Right atrium auricular region (tissue), 2 donors: ENCODE measurements at places on chromosomes 2 and 18. TPM values are rescaled to one million over a fixed set of nuclear protein-coding genes. Genes with fewer than 3 reads are reported as not detected.

GRCh38 chr2:88442473-88442872 lies 10.0 kb downstream of the FOXI3 start:
- DNase-seq, result no peak

DNA sequence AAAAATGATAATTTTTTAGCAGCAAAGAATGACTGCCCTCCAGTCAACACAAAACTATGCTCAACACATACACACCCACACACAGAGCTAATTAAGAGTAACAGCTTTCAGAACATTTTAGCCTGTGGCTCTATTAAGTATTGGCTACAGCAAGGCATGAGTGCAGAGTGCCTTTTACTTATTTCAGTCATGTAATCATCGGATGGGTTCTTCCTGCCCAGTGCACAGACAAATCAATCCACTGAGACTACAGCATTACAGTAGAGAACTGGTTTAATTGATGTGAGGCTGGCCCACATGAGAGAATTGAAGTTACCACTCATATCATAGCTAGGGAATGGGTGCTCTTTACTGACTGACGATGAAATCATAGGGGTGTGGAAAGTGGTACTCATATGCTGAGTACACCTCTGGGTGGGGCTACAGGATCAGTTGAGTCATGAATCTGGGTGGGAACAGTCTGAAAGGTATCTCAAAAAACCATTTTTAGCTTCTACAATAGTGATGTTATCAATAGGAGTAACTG lies 241.0 kb downstream of the FSIP2 start:
- DNase-seq, result no peak

DNA sequence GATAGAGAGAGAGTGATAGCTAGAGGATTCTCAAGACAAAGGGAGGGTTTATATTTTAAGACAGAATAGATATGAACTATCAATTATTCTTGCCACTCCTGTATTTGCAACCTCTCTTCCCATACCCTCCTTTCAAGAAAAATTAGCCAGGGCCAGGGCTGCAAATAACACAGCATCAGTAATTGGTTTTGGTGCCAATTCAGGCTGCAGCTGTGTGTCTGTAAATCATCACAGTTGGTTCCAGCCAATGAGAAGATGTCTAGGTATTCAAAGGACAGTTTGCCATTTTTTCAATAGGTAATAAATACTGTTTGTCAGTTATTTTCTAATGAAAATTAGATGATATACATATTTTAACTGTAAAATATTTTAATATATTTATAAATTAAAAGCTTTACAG lies 73.5 kb downstream of the WDPCP start:
- no peak for DNase-seq

DNA sequence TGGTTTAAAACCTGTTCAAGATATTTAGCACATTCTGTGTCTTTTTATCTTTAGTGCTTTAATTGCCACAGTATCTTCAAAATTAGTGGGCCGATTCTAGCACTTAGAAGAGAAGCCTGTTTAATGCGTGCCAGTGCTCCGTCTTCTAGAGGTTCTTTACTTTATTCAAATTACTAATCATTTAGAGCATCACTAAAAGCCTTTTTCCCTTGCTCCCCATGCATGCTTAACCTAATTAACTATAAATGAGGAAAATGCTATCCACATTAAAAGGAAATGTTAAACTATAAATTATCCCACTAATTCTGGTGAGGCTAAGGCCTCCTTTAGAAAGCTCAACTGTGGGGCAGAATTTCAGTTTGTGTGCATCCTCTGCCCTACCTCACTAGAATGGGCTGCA lies 31.5 kb upstream of the INSIG2 start:
- DNase-seq, result no peak

The PLEK gene
- 4.4 TPM for total RNA-seq

The COMMD1 gene
- total RNA-seq, result 54.5 TPM

The CENPA gene
- 0.35 TPM for total RNA-seq

DNA sequence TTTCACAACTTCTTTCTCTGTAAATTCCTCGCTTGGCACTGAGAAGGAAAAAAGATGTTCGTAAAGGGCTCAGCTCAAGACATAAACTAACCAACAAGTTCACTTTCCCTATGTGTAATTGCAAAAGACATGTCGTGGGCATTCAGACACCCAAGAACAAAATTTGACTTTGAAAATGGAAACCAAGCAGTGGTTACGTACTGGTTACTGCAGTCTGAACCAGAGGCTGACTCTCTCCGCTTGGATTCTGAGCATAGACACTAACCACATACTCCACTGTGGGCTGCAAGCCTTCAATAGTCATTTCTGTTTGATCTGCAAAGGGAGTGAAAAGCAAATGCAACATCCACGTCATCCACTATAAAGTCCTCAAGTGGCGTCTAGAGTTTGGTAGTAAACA lies 53.9 kb downstream of the FN1 start:
- no peak for DNase-seq

The RTP5 gene
- total RNA-seq, result not detected

- no peak for DNase-seq
These were observed 45.1 kb downstream of the SLC9A2 start for GRCh38 chr2:102664471-102664909.

The STPG4 gene
- not detected for total RNA-seq

- no peak for DNase-seq
These were observed 6.8 kb downstream of the AGXT start for GRCh38 chr2:240875228-240876034.

The KCNIP3 gene
- 4.0 TPM for total RNA-seq

The IL36G gene
- total RNA-seq, result not detected

DNA sequence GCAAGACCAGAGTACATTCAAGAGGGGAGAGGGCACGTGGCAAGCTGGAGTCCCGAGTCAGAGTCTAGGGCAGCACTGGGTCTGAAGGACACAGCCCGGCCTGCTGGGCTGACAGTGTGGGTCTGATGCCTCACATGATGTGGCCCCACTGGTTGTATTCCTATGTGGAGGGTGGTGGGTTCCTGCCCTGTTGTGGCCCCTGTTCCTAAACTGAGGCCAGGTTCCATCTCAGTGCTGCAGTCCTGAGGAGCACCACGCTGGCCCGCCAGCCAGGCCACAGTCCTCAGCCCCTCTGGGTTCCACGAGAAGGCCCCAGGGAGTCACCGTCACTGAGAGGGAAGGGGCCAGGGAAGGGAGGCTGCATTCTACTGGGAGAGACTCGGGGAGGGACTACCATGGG lies 13.3 kb downstream of the TMEM127 start:
- no peak for DNase-seq

- no peak for DNase-seq
These were observed 445.7 kb upstream of the FANCL start for GRCh38 chr2:58686776-58687175.

The GAD1 gene
- total RNA-seq, result not detected

- DNase-seq, result no peak
These were observed 8.2 kb downstream of the CNNM3 start for GRCh38 chr2:96824079-96824870.
